ENCODE measurements at places on chromosomes 16 and 17.

- H3K36me3 ChIP-seq = peaks cover 9% of the 10 kb centered on the region
- H3K27ac ChIP-seq = no peak overlapping the region
- no peak overlapping the region for H3K4me3 ChIP-seq
- no peaks in the 10 kb centered on the region for H3K27me3 ChIP-seq
- H3K4me1 ChIP-seq = no peaks in the 10 kb centered on the region
Measured at GRCh38 chr17:661509-661908, 53.1 kb downstream of the VPS53 start.

DNA sequence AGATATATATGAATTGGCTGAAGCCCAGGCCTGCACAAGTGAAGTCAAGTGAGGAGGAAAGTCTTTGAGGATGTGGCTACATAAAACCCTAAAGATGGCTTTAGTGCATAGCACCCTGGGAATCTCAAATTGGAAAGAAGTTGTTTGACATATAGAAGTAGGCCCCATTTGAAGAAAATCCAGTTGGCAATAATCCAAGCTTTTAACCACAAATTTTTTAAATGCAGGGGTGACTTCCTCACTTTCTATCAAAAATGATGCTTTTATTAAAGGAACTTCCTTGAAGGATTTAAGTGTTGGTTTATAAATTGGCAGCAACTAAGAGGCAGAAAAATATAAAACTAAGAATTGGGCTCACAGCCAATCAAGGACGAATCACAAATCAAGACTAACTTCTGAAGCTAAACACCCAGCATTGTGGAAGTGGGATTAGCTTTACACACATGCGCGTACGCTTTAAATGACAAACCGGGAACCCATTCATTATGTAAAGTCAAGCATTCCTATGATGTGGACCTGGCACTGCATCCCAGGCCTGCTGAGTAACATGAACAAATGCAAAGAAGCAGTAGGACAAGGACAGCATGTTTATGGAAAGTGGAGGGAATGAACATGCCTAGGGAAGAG is 63.3 kb downstream of the NOG start:
- no peak overlapping the region for H3K27ac ChIP-seq
- no peak for DNase-seq
- H3K4me1 ChIP-seq = no peaks in the 10 kb centered on the region
- H3K27me3 ChIP-seq = no peaks in the 10 kb centered on the region
- no peaks in the 10 kb centered on the region for H3K36me3 ChIP-seq
- no peak overlapping the region for H3K4me3 ChIP-seq

DNA sequence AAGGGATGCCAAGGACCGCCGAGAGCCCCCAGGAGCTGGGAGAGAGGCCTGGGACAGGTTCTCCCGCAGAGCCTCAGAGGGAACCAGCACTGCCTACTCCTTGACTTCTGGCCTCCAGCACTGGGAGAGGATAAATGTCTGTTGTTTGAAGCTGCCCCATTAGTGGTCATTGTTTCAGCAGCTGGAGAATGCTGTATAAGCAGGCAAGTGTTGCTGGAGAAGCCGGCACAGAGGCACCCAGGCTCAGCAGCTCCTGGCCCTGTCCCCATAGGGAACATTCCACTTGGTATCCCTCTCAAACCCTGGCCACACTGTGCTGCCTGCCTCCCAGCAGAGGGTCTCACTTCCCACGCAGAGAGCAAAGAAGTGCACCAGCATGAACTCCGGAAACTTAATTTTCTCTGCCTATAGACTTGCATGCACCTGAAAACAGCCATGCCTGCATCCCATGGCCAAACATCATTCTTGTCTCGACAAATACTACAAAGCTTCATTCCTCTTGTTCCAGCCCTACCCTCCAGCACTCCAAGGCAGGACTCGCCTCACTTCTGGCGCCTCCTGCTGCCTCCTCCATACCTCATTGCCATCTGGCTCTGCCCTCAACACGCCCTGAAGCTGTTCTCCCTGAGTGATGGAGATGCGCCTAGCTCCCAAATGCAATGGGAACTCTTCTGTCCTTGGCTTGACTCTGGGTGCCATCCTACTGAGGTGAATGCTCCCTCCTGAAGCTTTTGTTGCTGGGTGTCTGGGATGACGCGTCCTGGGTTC is 88.1 kb downstream of the DNAH17 start:
- H3K36me3 ChIP-seq = no peaks in the 10 kb centered on the region
- no peak overlapping the region for H3K27ac ChIP-seq
- no peaks in the 10 kb centered on the region for H3K4me1 ChIP-seq
- DNase-seq = no peak

DNA sequence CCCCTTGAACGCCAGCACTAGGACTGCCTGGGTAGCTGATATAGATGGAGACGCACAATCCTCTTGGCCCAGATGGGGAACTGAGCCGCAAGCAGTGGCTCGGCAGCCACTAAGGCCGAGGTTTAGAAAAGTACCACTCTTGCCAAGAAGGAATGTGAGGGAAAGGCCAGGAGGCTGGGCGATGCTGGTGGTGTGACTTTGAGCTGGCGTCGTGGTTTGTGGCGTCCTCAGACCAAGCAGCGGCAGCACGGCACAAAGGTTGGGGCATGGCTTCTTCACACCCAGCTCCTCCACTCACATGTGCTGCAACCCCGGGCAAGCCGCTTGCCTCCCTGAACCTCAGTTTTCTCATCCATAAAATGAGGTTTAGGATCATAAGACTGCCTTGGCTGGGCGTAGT is 15.6 kb downstream of the DCAKD start:
- H3K4me3 ChIP-seq = no peak overlapping the region
- DNase-seq = no peak
- H3K27me3 ChIP-seq = no peaks in the 10 kb centered on the region
- no peak overlapping the region for H3K27ac ChIP-seq

DNA sequence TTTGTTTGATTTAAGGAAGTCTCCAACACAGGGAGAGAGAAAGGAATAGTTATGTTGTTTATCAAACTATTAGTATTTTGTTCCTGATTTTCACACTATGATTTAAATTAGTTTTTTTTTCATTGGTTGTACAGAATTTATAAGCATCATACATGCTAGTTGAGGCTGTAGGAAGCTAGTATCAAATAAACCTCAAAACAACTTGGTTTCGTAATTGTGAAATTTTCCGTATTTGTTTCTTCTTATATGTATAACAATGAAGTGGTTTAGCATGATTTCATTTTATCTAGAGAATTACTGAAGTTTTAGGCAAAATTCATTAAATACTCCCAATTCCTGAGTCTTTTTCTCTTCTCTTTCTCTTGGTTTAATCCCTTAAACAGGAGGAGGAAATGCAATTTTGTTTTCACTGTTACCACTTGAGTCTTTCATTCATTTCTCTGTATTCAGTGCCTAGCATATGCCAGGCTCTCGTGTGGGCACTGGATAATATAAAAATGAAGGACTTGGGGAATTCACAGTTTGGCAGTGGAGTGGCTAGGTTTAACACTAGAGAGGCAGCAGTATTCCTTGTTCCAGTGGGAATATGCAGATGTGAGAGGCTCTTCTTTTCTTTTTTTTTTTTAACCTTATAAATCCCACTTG is 1.8 kb downstream of the CYLD start:
- H3K4me3 ChIP-seq = no peak overlapping the region
- no peaks in the 10 kb centered on the region for H3K4me1 ChIP-seq
- no peaks in the 10 kb centered on the region for H3K27me3 ChIP-seq
- H3K36me3 ChIP-seq = no peaks in the 10 kb centered on the region
- no peak overlapping the region for H3K27ac ChIP-seq
